ENCODE measurements at places on chromosomes 13 and 19.

- no peak for DNase-seq
Measured at GRCh38 chr13:110008816-110009215, 222.4 kb upstream of the IRS2 start.

DNA sequence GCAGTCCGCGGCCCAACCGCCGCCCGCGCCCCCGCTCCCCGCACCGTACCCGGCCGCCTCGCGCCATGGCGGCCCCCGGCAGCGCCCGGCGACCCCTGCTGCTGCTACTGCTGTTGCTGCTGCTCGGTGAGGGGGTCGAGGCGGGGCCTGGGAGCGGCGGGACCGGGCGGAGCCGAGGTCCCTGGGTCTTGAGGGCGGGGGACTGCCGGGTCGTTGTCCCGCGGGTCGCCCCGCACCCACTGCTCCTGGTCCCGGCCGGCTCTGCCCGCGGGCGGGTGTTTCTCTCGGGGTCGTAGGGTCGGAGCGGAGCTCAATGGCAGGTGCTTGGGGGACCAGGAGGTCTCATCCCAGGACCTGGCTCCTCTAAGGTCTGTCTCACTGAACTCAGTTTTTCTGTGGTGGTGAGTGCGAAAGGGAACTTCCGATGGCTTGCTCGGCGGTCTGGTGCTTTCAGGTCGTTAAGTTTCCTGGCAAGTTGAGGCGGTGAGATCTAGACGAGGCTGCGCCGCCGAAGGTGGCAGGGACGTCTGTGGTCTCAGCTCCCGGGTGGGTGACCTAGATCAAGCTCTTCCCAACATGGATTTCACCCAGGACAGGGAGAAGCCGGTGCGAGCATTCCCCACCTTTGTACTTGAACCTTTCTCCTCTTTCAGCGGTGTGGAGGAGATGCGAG is 467 bp downstream of the LAMP1 start:
- DNase-seq: peak; percentile 40

- no peak for DNase-seq
Measured at GRCh38 chr13:31538067-31539042, 201.0 kb upstream of the RXFP2 start.

GRCh38 chr19:35851213-35852028 is 883 bp downstream of the NPHS1 start:
- DNase-seq: no peak

DNA sequence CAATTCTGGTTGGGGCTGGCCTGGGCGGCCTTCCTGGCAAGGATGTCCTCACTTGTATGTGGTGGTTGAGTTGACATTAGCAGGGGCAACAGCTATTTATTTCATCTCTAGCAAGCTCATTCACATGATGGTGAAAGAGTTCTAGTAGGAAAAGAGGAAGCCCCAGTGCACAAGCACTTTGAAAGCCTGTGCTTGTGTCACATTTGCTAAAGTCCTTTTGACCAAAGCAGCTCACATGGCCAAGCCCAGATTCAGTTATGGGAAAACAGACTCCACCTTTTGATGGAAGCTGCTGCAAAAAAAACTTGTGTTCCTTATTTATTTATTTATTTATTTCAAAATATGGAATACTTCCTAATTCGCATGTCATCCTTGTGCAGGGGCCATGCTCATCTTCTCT is 17.2 kb downstream of the GTF2F2 start:
- no peak for DNase-seq

- no peak for DNase-seq
Measured at GRCh38 chr19:52991484-52991883, 22.2 kb upstream of the ERVV-1 start.

GRCh38 chr13:106919638-106920037 is 351.7 kb upstream of the ARGLU1 start:
- DNase-seq: no peak

DNA sequence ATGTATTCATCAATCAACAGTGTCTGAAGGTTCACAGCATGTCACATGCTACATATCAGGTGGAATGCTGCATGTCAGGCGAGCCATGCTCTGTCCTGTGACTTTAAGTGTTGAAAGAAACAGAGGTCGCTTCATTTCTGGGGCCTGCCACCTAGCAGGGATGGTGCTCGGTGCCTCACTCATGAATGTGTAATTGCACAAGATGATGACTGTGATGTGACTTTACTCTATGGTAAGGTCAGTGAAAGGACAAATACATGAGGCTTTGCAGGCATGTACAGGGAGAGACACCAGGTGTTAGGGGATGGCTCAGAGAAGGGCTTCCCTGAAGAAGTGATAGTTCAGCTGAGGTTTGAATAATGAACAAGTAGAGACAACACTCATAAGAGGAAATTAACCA is 66.7 kb downstream of the FRY start:
- no peak for DNase-seq
